ENCODE measurements at places on chromosomes 2 and 18. TPM values are rescaled to one million over a fixed set of nuclear protein-coding genes. Genes with fewer than 3 reads are reported as not detected.

The NCKAP5 gene
- not detected for total RNA-seq

The IL36B gene
- total RNA-seq: not detected

The RNF152 gene
- total RNA-seq: not detected

The ZNF396 gene
- total RNA-seq: 1.6 TPM

The AKAIN1 gene
- total RNA-seq: not detected

The OSBPL6 gene
- 0.10 TPM for total RNA-seq

The FAM228A gene
- total RNA-seq: not detected

- H3K36me3 ChIP-seq: no peaks in the 10 kb centered on the region
- H3K4me1 ChIP-seq: peaks cover 12% of the 10 kb centered on the region
- no peak overlapping the region for H3K4me3 ChIP-seq
- H3K27ac ChIP-seq: no peak overlapping the region
Observed at GRCh38 chr18:57697426-57697825, 75.8 kb upstream of the NARS1 start.

DNA sequence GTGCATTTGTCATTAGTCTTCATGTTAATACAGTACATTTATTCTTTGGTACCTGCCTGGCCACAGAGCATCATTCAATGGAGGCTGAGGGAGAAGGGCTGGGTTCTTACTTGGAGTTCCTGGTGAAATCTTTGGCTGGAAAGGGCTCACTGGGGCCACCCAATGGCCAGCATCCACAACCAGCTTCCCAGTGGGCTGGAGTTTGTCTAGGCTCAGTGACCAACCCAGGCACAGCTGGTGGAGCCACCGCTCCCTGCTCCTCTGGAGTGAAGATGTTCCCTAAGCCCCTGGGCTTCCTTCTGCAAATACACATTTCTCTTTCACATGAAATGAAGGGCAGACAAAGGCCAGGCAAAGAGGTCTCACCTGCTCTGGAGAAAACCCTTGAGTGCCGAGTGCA lies 34.4 kb downstream of the EHD3 start:
- peaks cover 1% of the 10 kb centered on the region for H3K27me3 ChIP-seq
- H3K36me3 ChIP-seq: no peaks in the 10 kb centered on the region
- H3K27ac ChIP-seq: no peak overlapping the region
- H3K4me1 ChIP-seq: no peaks in the 10 kb centered on the region

DNA sequence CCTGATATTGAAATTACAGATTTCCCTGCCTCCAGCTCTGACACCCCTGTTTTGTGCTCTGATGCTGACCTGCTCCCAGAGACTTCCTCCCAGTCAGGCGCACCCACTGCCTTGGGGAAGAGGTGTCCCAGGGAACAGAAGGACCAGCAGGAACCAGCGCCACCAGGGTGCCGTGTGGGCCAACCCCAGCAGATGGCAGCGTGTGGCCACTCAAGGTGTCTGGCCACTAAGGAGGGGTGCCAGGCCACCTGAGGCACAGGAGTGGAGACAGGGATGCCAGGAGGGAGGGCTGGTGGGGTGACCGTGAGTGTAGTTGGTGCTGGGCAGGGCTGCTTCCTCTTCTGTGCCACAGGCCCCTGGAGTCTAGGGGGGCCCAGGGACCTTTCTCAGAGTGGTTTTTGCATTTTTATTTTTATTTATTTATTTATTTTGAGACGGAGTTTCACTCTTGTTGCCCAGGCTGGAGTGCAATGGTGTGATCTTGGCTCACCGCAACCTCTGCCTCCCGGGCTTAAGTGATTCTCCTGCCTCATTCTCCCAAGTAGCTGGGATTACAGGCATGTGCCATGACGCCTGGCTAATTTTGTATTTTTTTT lies 56.0 kb downstream of the TEX44 start:
- no peaks in the 10 kb centered on the region for H3K4me1 ChIP-seq
- no peak overlapping the region for H3K4me3 ChIP-seq
- H3K27me3 ChIP-seq: peaks cover 36% of the 10 kb centered on the region

GRCh38 chr2:108593547-108594098 lies 59.4 kb downstream of the LIMS1 start:
- peak overlapping the region; percentile 2 for H3K27ac ChIP-seq
- no peak overlapping the region for H3K4me3 ChIP-seq
- no peaks in the 10 kb centered on the region for H3K27me3 ChIP-seq
- DNase-seq: no peak
- no peaks in the 10 kb centered on the region for H3K36me3 ChIP-seq
- H3K4me1 ChIP-seq: peaks cover 43% of the 10 kb centered on the region

GRCh38 chr2:145753041-145753608 lies 1233.2 kb upstream of the ZEB2 start:
- no peak overlapping the region for H3K4me3 ChIP-seq
- H3K36me3 ChIP-seq: no peaks in the 10 kb centered on the region
- H3K4me1 ChIP-seq: peaks cover 72% of the 10 kb centered on the region

GRCh38 chr18:46437061-46437460 lies 220.0 kb downstream of the LOXHD1 start:
- H3K27me3 ChIP-seq: peaks cover 7% of the 10 kb centered on the region
- no peak overlapping the region for H3K27ac ChIP-seq
- H3K4me1 ChIP-seq: no peaks in the 10 kb centered on the region
- H3K4me3 ChIP-seq: no peak overlapping the region
- H3K36me3 ChIP-seq: no peaks in the 10 kb centered on the region

DNA sequence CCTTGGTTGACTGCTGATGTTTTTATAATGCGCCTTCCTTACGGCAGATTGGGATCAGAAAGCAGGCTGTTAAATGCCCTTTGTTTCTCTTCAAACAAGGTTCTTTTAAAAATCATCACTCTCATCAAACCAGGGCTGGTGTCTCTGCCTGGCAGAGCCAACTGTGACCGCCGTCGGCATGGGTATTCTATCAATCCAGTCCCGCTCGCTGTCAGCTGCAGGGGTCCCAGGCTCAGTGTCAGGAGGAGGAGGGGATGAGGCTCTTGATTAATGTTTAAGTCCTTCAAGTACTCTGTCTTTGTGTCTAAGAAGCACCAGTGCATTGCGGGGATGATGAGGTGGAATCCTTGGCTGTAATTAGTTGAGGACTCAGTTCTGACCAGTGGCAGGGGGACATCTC lies 348.1 kb downstream of the RNF144A start:
- no peaks in the 10 kb centered on the region for H3K4me1 ChIP-seq
- DNase-seq: no peak
- H3K36me3 ChIP-seq: no peaks in the 10 kb centered on the region
- no peak overlapping the region for H3K27ac ChIP-seq

- H3K27me3 ChIP-seq: peaks cover 1% of the 10 kb centered on the region
- no peak overlapping the region for H3K27ac ChIP-seq
- no peak overlapping the region for H3K4me3 ChIP-seq
Observed at GRCh38 chr2:134682726-134683125, 36.1 kb downstream of the TMEM163 start.

GRCh38 chr2:36812196-36812595 lies 115.7 kb downstream of the VIT start:
- DNase-seq: peak; percentile 35
- H3K27me3 ChIP-seq: peaks cover 10% of the 10 kb centered on the region
- no peaks in the 10 kb centered on the region for H3K4me1 ChIP-seq
- H3K27ac ChIP-seq: no peak overlapping the region

- DNase-seq: peak; percentile 74
- no peaks in the 10 kb centered on the region for H3K27me3 ChIP-seq
- H3K36me3 ChIP-seq: no peaks in the 10 kb centered on the region
- H3K4me3 ChIP-seq: 0 out of 2 replicates have a peak overlapping the region, but pooled peaks have one; percentile 14
Observed at GRCh38 chr2:181810823-181811695, 80.5 kb upstream of the ITPRID2 start.

DNA sequence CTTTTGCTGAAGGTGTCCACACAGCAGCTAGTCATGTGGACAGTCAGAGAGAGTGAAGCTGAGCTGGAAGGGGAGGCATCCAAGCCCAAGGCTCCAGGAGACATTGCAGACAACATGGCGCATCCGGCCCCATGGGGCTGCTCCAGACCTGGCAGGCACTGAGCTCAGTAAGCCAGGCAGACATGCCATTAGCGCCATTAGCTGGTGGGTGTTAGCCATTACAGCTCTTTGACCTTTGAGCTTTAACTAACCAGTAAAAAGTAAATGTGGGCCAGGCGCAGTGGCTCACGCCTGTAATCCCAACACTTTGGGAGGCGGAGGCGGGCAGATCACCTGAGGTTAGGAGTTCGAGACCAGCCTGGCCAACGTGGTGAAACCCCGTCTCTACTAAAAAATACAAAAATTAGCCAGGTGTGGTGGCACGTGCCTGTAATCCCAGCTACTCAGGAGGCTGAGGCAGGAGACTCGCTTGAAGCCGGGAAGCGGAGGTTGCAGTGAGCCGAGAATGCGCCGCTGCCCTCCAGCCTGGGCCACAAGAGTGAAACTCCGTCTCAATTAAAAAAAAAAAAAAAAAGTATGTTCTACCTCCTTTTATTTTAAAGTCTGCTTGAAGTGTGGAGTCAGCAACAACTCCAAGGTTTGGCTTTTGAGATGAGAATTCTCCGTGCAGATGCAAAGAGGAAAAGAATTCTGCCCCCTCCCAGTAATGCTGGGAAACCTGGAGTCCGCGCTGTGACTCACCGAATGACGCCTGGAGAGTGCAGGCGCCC lies 69.4 kb downstream of the TWSG1 start:
- no peaks in the 10 kb centered on the region for H3K36me3 ChIP-seq
- H3K27ac ChIP-seq: no peak overlapping the region
- no peaks in the 10 kb centered on the region for H3K27me3 ChIP-seq
- no peaks in the 10 kb centered on the region for H3K4me1 ChIP-seq

DNA sequence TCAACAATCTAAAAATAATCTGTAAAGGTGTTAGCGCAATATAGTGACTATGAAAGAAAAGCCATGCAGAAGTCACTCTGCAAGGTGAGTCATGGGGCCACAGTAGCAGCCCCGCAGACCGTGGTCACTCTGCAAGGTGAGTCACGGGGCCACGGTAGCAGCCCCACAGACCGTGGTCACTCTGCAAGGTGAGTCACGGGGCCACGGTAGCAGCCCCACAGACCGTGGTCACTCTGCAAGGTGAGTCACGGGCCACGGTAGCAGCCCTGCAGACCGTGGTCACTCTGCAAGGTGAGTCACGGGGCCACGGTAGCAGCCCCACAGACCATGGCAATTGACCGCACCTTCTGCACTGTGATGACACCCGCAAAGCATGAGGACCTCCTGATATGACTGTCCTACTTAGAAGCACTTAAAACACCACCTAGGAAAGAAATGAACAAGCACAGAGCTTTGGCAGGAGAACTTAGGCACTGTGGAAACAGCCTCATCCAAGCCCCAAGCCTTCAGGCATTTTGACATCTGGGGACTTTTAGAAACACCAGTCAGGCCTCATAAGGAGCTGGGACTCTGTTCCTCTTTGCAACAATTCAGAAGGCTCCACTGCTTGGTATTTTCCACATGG lies 70.1 kb downstream of the LDLRAD4 start:
- H3K36me3 ChIP-seq: no peaks in the 10 kb centered on the region
- no peaks in the 10 kb centered on the region for H3K27me3 ChIP-seq
- no peak for DNase-seq

DNA sequence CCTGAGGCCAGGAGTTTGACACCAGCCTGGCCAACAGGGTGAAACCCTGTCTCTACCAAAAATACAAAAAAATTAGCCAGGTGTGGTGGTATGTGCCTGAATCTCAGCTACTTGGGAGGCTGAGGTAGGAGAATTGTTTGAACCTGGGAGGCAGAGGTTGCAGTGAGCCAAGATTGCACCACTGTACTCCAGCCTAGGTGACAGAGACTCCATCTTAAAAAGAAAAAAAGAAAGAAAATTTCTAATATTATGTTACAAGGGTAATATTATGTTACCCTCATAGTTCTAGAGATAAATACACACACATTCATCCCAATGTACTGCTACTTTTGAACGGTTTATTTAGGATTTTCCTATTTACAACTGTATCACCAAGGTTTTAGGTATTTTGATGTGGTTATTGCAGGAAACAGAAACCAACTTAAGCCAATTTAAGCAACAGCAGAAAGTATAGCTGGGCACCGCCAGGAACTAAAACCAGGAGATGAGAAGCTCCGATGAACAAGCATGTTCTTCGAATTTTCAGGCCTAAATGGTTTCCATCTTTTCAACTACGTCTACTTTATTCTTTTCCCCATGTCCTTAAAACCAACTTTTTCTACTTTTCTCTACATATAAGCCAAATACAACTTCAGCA lies 11.8 kb upstream of the ROCK1 start:
- H3K4me3 ChIP-seq: no peak overlapping the region
- DNase-seq: no peak
- no peak overlapping the region for H3K27ac ChIP-seq
- H3K27me3 ChIP-seq: no peaks in the 10 kb centered on the region
- no peaks in the 10 kb centered on the region for H3K36me3 ChIP-seq

GRCh38 chr2:74585406-74586185 lies 31.1 kb downstream of the DOK1 start:
- no peaks in the 10 kb centered on the region for H3K27me3 ChIP-seq
- no peak overlapping the region for H3K27ac ChIP-seq
- no peaks in the 10 kb centered on the region for H3K36me3 ChIP-seq

GRCh38 chr2:238913931-238914647 lies 66.2 kb downstream of the TWIST2 start:
- no peak for DNase-seq
- no peak overlapping the region for H3K27ac ChIP-seq
- H3K4me3 ChIP-seq: no peak overlapping the region
- peaks cover 59% of the 10 kb centered on the region for H3K27me3 ChIP-seq

GRCh38 chr2:188282907-188283306 lies 8.8 kb upstream of the GULP1 start:
- H3K4me3 ChIP-seq: no peak overlapping the region
- DNase-seq: no peak
- no peaks in the 10 kb centered on the region for H3K36me3 ChIP-seq
- no peak overlapping the region for H3K27ac ChIP-seq
- H3K4me1 ChIP-seq: no peaks in the 10 kb centered on the region
- H3K27me3 ChIP-seq: 0 out of 3 replicates have a peak, but pooled peaks cover 4% of the 10 kb centered on the region

DNA sequence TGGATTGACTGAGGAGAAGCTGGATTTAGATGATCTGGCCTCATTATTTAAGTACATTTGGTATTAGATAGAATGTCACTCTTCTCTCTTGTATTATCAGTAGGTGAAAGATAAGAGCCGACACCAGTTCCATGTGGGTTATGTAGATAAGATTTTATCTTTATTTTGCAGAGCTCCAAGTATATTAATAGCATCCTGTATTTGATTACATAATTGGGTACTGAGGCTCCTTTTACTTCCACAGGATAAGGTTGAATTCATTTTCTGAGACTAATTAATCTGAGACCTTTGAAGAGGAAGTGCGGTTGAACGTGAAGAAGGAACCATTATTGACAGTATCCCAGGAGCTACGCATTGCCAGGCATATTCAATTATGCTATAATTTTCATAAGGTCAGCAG lies 32.8 kb upstream of the CD226 start:
- H3K4me1 ChIP-seq: no peaks in the 10 kb centered on the region
- H3K4me3 ChIP-seq: no peak overlapping the region
- H3K27me3 ChIP-seq: no peaks in the 10 kb centered on the region
- no peaks in the 10 kb centered on the region for H3K36me3 ChIP-seq
- H3K27ac ChIP-seq: no peak overlapping the region

DNA sequence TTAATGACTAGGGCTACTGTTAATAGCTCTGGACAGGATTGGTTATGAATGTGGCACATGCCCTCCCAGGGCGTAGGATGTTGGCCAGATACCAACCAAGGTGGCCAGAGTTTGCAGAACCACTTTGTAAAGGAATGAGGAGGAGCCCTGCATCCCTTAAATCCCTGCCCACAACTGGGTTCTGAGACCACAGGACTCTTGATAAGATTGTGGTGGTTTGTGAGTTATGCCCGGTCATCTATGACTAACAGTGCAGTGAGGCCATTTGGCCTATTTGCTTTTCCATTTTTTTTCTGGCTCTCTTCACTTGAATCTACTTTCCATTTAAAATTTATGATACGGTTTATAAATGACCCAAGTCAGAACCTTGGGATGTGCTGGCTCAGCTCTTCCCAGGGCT lies 294.5 kb downstream of the PRKCE start:
- no peak overlapping the region for H3K27ac ChIP-seq
- no peaks in the 10 kb centered on the region for H3K36me3 ChIP-seq
- no peak overlapping the region for H3K4me3 ChIP-seq
- H3K4me1 ChIP-seq: no peaks in the 10 kb centered on the region

GRCh38 chr2:73718421-73718820 lies 18.7 kb downstream of the TPRKB start:
- H3K36me3 ChIP-seq: no peaks in the 10 kb centered on the region
- H3K27ac ChIP-seq: no peak overlapping the region
- DNase-seq: no peak
- H3K4me3 ChIP-seq: no peak overlapping the region
- H3K27me3 ChIP-seq: no peaks in the 10 kb centered on the region

Data from HepG2 (cell line).